Neural crest cell (in vitro differentiated cells): ENCODE measurements at places on chromosomes 2 and 18.

DNA sequence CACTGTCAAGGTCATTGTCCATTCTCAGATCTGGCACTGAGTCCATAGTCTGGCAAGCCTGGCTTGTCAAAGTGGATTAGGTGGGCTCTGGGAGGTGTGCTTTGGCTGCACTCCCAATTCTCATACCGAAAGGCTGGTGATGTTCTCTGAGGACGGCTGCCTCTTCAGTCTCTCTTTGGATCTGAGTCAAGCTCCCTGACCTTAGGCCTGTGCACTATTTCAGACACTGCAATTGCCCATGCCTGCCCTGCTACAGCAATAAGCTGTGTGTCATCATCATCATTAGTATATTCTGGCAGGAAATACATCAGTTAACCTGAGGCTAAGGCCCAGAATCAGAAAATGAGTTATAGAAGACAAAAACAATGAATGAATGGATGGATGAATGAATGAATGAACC is 1.6 kb upstream of the SLC5A7 start:
- no peak for DNase-seq

GRCh38 chr2:37739153-37739552 is 67.7 kb upstream of the CDC42EP3 start:
- no peak for DNase-seq

- DNase-seq: no peak
These were observed 81.3 kb downstream of the CERKL start for GRCh38 chr2:181575650-181576025.

DNA sequence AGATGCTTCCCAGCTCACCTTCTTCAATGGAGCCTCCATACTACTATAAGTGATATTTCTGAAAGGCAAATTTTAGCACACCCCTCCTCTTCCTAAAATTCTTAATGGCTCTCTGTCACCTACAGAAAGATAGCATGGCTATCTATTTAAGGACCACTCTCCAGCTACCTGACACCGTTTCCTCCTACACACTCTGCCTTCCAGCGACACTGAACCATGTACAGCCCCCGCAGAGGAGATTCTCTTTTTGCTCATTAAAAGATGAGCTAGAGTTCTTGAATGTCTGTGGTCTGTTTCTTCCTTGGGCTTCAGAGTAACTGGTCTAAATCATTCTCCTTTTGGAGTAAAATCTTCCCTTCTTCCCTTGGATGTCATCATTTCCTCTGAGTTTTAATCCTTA is 38.4 kb upstream of the GAREM1 start:
- no peak for DNase-seq

GRCh38 chr2:143916781-143917180 is 603.1 kb downstream of the ZEB2 start:
- no peak for DNase-seq

GRCh38 chr2:233233618-233234230 is 17.7 kb upstream of the ATG16L1 start:
- DNase-seq: no peak
